ENCODE measurements at places on chromosomes 7 and 10.

DNA sequence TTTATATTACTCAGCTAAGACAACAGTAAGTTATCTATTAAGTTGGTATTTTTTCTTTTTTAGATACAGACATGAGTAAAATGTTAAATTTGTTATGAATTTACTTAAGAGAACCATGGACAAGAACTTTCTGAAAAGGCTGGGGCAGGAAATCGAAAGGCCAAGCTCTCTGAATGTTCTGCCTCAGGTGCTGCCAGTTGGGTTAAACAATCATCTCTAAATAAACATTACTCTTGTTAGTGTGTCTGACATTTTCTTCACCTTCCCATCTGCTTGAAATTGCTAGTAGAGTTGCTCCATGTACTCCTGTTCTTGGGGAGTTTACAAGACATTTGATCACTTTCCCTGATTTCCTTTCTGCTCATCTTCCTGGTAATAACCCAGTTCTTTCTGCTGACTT lies 87.5 kb downstream of the ANKRD7 start:
- no peak for DNase-seq

DNA sequence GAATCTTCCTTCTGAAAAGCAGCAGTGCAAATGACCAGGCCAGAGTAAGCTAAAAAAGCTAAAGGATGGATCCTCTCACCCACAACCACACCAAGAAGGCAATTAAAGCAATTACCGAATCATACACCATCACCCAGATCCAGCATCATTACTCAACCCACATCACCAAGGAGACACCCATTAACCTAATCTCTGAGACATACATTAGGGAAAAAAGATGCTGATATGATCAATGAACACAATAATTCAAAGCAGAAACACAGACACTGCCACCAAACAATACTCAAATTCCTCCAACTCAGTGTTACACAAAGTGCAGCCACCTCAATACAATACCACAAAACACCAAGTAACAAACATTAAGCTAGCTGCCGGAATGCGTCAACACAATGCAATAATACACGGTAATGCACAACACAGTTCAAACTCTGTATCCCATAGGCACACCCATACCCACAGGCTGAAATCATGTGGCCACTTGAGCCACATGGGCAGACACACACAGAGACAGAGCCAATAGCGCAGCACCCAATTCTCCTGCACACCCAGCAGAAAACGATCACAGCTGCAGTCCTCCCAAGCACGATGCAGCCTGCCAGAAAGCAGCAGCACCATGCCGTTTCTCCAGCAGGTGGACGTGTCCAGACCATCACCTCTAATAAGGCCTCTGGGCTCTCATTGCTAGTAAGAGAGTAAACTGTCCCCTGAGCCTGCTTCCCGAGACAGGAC lies 21.5 kb downstream of the PAX2 start:
- no peak for DNase-seq

GRCh38 chr7:7122701-7123281 lies 59.6 kb upstream of the C1GALT1 start:
- no peak for DNase-seq

DNA sequence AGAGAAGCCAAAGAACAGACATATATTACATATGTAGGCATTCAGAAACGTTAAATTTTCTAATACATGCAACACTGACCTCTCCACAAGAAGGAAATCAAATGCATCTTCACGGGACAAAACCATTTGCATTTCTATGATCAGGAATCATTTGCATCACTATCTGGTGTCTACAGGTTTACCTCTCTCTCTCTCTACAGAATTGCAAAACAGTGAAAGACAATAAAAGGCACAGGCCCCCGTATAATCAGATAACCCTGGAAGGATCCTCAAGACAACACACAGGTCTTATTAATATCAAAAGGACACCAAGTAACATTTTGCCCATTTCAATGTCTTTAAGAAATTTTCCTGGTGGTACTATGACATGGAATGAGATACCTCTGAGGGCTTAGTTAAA lies 306.3 kb downstream of the GPAM start:
- no peak for DNase-seq

DNA sequence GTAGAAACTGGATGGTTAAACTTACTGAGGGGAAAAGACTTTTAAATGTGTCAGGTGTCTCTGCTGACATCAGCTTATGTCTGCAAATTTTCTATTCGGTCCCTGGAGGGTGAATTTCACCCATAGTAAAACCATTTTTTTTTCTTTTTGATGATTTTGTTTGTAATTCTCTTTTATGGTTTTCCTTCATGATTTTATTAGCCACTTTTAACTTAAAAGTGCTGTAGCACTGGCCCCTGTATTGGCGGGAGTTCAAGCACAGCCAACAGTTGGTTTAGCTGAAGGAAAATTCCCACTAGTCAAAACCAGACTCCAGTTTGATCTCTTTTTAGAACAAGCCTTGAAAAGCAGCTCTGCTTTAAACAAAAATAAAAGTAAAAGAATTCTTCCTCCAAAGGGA lies 5.0 kb upstream of the ITGA8 start:
- DNase-seq: no peak

GRCh38 chr7:138436388-138436787 lies 23.7 kb upstream of the TRIM24 start:
- no peak for DNase-seq

GRCh38 chr10:79563426-79563825 lies 3.2 kb upstream of the SFTPA2 start:
- DNase-seq: no peak
